ENCODE measurements at places on chromosomes 16 and 17.

- DNase-seq = no peak
These were observed 19.4 kb downstream of the MYH10 start for GRCh38 chr17:8611137-8611536.

- no peak for DNase-seq
These were observed 191.1 kb downstream of the ZFHX3 start for GRCh38 chr16:72856797-72857196.

DNA sequence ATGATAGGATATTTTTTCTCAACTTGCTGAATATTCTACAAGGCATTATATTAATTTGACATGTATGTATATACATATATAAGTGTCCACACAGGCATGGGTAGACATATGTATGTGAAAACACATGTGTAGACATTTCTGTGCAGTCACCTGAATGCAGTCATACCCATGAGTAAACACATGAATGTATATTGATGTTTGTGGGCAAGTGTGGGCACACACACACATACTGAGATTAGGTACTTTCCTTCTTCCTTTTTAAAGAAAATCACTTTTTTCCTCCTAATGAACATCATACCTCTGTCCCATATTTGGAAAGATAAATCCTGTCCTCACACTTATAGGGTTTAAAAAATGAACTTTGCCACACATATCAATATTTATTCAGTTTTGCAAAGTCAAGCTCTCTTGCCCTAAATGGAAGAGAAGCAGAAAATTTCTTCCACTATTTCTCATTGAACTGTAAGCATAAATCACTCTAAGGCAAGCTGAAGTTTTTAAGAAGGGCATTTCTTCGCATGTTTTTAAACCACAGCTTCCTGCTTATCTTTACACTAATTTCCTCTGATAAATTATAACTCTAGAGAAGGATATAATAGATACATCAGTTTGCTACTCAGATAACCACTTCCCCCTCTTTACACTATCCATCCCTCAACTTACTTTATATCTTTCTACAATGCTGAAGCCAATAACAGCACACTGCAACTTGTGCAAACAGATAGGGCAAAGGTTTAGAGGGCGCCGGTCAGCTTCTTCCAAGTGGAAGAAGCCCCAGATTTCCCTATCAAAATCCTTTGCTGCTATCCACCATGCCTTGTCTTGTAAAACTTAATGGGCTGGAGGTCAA, 49.6 kb upstream of the LRRC37A3 start:
- DNase-seq = no peak

- DNase-seq = no peak
These were observed 183.1 kb downstream of the SALL1 start for GRCh38 chr16:50967827-50968612.

DNA sequence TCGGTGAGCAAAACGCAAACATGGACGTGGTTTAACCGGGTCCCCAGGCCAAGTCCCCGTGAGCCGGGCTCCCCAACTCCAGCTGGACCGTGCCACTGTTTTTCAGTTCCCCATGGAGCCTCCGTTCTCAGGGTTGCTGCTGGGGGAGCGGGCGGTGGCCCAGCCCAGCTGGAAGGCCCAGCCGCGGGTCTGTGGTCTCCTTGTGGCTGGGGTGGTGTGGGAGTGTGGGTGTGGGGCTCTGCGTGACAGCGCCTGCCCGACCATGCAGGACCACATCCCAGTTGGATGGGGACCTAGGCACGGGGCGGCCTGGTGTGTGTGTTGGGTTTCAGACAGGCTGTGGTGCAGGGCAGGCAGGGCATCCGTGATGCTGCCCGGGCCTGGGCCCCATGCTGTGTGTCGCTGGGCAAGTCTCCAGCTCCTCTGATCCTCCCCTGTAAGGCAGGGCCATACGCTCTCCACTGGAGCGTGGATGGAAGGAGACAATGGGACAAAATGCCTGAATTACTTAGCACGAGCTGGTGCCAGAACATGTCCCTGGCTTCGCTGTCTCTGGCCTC, 40.3 kb downstream of the COX4I1 start:
- no peak for DNase-seq

- DNase-seq = no peak
These were observed 4.9 kb upstream of the CDH1 start for GRCh38 chr16:68732042-68732680.

DNA sequence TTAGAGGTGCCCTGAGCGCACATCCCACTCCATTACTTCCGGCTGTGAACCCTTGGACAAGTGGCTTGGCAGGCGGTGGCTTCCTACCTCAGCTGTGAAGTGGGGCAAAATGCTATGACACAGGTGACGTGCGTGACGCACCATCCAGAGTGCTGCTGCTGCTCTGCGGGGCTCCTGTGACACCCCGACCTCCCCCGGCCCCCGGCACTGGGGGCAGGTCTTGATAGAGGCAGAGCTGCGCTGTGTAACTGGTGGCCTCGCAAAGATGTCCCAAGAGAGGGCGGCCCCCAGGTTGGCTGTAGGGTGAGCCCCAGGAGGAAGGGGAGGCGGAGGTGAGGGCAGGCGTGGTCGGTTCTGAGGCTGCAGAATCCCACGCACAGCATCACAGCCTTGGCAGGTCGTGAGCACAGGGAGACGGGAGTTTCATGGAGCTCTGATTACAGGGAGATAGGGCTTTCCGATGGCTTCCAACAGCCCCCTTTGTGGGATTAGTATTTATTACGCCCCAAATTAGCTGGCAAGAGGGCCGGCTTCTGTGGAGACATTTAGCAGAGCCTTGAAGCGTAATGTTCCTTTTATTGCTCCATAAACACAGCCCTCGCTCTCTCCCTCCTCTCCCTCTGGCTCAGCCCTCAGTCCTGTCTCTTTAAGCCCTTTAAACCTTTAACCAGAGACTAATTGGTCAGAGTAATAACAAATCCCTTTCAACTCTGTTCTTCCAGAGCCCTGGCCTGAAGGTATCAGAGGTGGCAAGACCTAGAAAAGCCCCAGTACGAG, 328.1 kb downstream of the C16orf95 start:
- DNase-seq = no peak

DNA sequence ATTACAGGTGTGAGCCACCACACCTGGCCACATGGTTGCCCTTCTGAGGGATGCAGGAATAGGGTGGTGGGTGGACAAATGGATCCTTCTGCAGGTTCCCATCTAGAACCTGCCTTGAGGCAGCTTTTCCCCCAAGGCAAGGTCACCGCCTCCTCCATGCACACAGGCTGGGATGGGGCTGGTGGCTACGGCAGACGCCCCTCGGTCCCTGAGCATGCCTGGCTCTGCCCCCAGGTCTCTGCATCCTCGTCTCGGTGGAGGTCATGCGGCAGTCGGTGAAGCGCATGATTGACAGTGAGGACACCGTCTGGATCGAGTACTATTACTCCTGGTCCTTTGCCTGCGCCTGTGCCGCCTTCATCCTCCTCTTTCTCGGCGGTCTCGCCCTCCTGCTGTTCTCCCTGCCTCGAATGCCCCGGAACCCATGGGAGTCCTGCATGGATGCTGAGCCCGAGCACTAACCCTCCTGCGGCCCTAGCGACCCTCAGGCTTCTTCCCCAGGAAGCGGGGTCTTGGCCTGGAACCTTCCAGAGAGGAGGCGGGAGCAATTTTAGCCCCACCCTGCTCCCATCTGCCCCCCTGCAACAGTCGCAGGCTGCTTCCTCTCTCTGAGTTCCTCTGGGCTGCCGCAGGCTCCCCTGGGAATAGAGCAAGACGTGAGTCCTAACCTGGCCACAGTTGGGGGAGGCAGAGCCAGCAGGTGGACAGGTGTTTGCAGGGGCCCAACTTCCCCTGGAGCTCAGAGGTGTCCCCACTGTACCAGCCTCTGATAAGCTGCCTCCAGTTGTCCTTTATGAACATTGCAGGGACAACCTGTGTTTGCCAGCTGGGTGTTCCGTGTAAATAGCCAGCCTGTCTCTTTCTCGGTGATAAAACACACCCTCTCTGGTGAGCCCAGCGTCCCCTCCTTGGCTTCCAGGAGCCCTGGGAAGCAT, 11.7 kb downstream of the CACNG1 start:
- no peak for DNase-seq

Data from activated T-cell treated with anti-CD3 and anti-CD28 coated beads for 24 hours (primary cell).